ENCODE measurements at places on chromosomes 1 and 21.

GRCh38 chr1:242523719-242524570 lies 552 bp downstream of the PLD5 start:
- peak; percentile 20 for DNase-seq

DNA sequence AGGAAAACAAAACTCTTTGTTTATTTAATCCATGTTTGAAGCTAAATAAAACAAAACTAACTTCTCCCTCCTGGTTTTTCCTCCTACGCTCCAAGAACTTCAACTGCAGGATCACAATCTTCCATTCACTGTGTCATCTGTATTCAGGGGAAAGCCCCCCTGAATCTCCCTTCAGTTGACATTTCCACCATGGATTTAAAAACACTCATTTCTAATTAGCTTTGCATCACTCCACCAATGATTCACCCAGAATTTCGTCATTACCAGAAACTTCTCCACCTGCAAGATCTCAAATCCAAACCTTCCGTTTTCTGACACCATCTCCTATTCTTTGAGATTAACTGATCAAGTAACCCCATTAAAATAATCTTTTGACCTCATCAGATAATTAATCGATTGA lies 10.9 kb upstream of the RGS5 start:
- DNase-seq: no peak

- DNase-seq: no peak
Observed at GRCh38 chr21:21897275-21897883, 899.2 kb downstream of the NCAM2 start.

DNA sequence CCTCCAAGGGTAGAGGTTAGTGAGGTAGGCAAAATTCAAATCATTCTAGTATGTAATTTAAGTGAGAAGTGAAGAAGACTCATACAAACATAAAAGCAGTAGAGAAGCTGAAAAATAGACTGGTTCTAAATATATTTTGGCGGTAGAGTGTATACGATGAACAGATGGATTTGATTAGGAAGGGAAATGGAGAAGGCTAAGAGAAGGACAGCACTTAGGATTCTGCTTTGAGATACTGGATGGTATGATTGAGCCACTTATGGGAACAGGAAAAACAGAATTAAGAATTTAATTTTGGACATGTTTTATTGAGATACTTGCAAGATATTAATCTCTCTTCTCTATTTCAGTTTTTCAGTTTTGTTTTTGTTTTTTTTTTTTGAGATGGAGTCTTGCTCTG lies 60.1 kb downstream of the EPB41 start:
- DNase-seq: no peak

- no peak for DNase-seq
Observed at GRCh38 chr1:211652371-211652770, 23.1 kb downstream of the NEK2 start.

DNA sequence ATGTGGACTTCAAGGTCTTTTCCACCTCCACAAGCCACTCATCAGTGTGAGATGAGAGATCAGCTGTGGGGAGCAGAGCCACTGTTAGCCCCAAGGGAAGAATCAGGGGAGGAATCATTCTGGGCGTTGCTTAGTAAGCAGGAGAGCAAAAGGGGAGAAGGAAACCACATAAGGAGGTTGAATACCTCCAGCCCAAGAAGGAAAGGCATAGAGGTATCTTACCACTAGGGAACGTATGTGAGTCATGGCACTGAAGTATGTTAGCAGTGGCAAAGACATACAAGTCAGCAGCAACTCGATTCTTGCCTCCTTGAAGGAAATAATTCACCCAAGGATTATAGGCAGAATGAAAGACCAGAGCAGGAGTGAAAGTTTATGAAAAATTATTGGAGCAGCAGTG lies 31.6 kb upstream of the SLC5A9 start:
- no peak for DNase-seq

- DNase-seq: peak; percentile 93
Observed at GRCh38 chr1:155172732-155173477, at the start of gene KRTCAP2. Gene KRTCAP2, minus strand, starts transcription at chr1:155173304. Its CDS starts 80 bp downstream, at chr1:155173224.

DNA sequence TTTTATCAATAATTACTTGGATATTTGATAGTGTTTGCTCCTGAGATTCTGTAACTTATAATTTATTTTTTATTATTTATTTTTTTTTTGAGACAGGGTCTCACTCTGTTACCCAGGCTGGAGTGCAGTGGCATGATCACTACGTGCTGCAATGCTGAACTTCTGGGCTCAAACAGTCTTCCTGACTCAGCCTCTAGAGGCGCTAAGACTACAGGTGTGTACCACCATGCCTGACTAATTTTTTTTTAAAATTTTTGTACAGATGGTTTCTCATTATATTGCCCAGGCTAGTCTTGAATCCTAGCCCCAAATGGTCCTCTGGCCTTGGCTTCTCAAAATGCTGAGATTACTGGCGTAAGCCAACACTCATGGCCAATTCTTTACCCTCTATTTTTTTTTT lies 845.5 kb upstream of the ADGRL4 start:
- DNase-seq: no peak

DNA sequence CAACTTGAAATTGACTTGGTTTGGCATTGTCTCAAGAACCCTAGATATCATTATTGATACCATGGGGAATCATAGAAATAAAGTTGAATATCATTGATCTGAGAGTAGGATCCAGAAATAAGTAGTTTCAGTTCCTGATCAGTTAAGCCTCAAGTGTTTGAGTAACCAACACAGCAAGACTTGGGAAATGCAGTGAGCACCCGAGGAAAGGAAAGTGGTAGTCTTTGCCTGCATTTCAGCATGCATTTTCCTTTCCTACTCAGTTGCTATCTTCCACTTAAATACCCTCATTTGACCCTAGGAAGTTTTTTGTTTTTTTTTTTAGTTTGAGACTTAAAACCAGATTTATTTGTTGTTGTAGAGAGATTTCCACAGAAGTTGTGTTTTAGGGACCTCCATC lies 18.9 kb downstream of the CLEC20A start:
- no peak for DNase-seq

DNA sequence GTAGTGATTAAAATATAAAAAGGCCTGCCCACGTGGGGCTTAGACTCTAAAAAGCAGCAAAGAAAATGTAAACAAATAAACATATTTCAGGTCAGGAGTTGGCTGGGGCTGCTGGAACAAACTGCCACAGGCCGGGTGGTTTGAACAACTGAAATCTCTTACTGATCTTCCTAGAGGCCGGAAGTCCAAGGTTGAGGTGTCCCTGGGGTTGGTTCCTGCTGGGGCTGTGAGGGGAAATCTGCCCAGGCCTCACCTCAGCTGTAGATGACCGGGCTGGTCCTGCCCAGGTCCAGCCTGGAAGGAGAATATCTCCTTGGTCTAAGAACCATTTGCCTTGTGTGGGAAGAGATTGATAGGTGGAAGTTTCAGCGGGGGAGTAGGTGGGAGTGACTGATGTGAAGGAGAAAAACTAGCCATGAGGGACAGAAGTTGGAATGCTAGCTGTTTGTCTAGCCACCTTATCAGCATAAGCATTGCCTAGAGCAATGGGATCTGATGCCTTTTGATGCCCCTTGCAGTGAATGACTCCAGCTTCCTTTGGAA lies 221.1 kb downstream of the DYRK1A start:
- no peak for DNase-seq

- DNase-seq: no peak
Observed at GRCh38 chr1:160539990-160540858, 17.2 kb upstream of the SLAMF6 start.

- no peak for DNase-seq
Observed at GRCh38 chr1:72845381-72845780, 563.0 kb upstream of the NEGR1 start.

DNA sequence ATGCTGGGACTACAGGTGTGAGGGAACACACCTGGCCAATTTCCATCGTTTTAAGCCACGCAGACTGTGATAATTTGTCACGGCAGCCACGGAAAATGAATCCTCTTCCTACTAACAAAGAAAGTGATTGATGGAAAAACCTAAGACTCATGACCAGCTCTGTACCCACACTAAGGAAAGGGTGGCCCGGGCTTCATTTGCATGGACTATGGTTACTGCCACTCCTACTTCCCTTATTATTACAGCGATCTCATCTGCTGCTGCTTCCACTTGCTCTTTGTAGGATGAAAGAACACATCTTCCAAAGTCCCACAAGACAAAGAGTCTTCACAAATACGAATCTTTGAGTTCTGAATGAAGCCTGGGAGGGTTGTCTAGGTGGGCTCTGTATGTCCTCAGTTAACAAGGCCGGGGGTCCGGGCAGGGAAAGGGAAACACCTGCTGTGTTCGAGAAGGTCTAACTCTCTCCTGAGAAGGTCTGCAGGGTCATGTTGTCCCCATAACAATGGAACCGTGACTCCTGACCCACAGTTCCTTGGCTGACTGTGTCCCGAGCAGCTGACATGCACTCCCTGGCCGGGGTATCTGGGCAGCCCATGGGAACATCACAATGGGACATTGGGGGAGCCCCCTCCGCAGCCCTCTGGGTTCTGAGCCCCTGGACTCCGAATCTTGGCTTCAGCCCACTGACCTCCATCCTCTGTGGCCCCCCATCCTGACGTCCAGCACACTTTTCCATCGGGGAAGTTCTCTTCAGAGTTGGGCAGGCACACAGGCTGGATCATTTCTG lies 13.3 kb upstream of the TFF1 start:
- no peak for DNase-seq

DNA sequence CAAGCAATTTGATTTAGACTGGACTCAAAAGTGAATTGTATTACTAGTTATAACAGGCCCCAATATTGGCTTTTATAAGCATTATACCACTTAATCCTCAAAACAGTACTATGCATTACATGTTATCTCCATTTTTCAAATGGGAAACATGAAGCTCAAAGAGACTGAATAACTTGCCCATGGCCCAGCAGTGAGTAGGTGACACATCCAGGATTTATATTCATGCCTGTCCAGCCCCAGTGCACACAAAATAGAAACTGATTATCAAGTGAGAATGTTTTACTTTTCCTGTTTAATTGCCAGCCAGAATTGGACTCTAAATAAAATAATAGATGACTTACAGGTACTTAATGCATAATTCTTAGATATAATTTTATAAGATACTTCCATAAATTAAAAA lies 82.9 kb downstream of the NIBAN1 start:
- DNase-seq: no peak

DNA sequence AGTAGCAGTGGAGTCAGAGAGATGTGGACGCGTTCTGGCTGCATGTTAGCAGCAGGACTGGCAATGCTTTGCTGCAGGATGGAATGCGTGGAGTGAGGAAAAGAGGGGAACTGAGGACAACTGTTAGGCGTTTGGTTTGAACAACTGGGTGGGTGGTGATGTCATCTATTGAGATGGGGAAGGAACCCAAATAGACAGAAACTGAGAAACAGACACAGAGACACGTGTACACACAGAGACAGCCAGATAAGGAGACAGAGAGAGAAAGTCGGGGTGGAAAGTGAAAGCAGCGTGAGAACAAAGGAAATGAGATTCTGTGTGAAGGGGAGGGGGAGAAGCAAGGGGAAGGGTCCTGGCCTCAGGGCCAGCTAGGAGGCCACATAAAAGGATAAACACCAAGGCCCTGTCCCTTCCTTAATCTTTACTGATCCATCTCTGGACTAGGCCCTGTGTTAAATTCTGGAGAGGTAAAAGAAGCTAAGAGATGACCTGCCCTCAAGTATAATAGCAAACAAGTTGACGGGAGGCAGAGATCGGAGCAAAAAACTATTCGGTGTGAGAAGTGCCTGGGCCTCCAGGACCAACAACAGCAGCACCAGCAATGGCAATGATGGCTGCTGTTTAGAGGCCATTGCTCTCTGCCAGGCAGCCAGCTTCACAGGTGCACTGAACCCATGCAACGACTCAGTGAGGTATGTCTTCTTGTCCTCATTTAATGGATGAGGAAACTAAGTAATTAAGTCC lies 31.6 kb downstream of the VWA5B1 start:
- DNase-seq: no peak

GRCh38 chr1:36590771-36591170 lies 108.1 kb upstream of the CSF3R start:
- DNase-seq: no peak

DNA sequence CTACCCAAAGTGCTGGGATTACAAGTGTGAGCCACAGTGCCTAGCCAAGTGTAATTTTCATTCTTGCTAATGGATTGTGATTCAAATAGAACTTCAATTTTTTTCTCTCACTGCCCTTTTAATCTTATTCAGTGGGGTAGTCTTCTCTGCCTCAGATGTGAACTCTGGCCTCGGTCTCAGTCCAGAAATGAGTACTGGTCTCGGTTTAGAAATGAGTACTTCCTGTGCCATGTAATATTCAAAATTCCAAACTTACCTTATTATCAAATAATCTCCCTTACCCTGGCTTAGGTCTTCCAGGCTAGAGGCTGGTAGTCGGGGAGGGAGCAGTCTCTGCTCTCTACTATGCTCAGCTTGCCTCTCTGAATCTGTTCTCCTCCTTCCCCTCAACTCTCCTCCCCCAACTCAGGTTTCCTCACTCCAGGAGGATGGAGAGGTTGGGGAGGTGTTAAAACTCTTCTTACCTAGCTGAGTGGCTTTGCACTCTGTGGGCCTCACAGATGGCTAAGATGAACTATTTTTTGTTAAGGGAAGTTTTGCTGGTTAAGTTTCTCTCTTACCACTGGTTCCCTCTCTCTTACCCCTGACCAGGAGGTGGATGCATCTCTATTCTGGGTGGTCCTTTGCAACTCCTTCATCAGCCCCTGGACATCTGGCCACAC lies 4.8 kb upstream of the SLAMF9 start:
- DNase-seq: no peak

DNA sequence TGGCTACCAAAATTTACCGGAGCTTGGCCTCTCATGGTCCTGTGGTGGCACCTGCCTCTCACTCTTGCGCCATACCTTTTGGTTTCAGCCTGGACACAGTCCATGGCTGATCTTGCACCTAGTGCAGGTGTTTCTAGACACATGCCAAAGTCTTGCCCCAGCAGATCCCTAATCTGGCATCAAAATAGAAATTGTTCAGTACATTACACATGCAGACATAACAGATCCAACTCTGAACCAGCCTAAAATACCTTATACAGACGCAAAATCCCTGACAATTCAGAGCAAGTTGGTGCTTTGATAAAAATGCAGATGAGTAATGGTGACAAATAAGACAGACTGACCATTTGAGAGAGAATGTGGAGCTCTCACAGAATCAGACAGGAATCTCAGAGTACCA lies 44.1 kb downstream of the NGF start:
- no peak for DNase-seq

GRCh38 chr1:178495741-178496409 lies 889 bp downstream of the CLEC20A start:
- DNase-seq: no peak

DNA sequence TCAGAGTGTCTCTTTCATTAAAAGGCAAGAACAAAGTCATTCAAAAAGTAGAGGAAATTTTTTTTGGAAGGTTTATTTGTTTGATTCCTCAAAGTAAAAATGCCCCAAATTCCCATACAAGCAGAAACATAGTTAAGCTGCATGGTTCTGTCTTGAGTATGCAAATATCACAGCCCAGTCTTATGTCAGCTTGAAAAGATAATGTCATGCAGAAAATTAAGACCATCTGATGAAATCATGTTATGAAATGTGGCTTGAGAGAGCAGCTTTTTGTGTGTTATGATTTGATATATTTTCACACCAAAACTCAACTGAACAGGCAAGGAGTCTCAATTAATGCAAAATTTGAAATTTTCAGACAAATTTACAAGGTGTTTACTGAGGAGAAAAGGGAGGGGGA lies 411.0 kb downstream of the LMO4 start:
- DNase-seq: no peak

GRCh38 chr1:240092301-240093119 lies 827 bp downstream of the FMN2 start:
- DNase-seq: no peak

Data from right lung (tissue), 10 donors.